ENCODE measurements at places on chromosomes 2 and 18. TPM values are rescaled to one million over a fixed set of nuclear protein-coding genes. Genes with fewer than 3 reads are reported as not detected.
A peak's percentile ranks its signal among the peaks of the same experiment; 100 is the strongest.

RGPD4 gene
- not detected for total RNA-seq

- DNase-seq: no peak
Observed at GRCh38 chr2:212979799-212980198, 171.6 kb downstream of the IKZF2 start.

ALPP gene
- not detected for total RNA-seq

DNAJC5G gene
- total RNA-seq: not detected

DNA sequence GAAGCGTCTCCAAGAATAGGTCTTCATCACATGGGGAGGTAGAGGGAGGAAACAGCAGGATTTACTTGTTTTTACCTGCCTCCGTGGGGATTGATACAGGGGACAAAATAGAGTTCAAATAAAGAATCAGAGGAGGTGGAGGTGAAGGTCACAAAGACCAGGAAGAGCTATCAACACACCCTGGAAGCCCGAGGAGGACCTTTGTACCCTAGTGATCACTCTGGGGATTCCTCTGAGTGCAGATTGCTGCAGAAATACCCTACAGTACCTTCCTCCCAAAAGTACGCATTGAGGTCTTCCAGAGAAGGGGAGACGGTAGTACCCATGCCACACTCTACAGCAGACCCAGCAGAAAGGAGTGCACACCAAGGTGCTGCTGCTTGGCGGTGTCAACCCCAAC is 44.9 kb downstream of the OSR1 start:
- no peak for DNase-seq

STPG4 gene
- total RNA-seq: 0.37 TPM

DNA sequence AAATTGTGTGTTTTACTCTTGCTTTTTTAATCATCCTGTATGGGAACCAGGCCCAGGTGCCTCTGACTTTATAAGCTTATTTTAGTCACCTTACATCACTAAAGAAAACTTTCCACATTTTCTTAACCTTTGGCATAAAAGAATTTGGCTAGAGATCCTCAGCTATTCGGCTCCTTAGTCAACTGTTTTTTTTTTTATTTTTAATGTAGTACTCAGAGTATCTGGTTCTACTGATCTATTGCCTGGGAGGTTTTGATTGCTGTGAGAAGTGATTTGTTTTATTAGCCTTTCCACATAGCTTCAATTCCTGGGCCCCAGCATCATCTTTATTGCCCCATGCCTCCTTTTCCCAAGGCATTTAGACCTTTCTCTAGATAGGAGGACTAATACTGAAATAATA is 121.0 kb downstream of the MYO1B start:
- DNase-seq: peak; percentile 21

DNA sequence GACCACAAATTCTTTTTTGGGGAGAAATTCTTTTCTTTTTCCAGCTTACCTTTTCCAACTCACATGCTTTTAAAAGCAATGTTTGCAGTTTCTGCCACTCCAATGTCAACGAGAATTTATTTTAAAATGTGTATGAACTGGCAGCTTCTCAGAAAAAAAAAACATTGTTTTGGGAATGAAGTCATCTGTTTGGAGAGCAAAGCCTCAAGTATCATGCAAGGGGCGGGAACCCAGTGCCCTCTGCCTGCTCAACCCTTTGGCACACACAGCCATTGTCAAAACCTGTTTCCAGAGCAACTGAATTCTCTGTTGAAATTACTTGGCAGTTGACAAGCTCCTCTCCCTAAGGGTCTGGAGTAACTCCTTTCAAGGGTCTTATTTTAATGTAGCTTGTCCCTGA is 128.5 kb downstream of the QPCT start:
- peak; percentile 52 for DNase-seq

DNA sequence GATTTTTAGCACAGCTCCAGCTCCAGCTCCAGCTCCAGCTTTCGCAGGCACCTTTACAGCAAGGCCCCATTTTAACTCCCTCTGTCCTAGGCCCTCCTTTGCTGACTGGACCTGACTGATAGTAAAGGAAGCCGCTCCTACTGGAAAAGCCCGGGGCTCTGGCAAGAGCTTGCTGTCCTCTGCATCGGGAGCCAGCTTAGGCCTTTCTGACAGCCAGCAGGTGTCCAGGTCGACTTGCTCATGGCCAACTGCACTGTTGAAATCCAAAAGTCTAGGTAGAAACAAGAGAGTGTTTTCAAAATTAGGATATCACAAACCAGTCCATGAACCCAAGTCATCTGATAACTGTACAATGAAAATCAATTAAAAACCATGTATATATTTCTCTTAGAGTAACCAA is 161.1 kb downstream of the LAMA1 start:
- no peak for DNase-seq

GRCh38 chr2:43238813-43239212 is 12.4 kb upstream of the ZFP36L2 start:
- no peak for DNase-seq

GRCh38 chr18:52824126-52824525 is 484.1 kb downstream of the DCC start:
- no peak for DNase-seq
